ENCODE measurements at places on chromosomes 6 and 20. TPM values are rescaled to one million over a fixed set of nuclear protein-coding genes. Genes with fewer than 3 reads are reported as not detected.

Gene SULF2
- total RNA-seq, result not detected

GRCh38 chr6:158663625-158664165, 13.8 kb downstream of the SYTL3 start:
- no peak for DNase-seq

Gene MYB
- 26.1 TPM for total RNA-seq

DNA sequence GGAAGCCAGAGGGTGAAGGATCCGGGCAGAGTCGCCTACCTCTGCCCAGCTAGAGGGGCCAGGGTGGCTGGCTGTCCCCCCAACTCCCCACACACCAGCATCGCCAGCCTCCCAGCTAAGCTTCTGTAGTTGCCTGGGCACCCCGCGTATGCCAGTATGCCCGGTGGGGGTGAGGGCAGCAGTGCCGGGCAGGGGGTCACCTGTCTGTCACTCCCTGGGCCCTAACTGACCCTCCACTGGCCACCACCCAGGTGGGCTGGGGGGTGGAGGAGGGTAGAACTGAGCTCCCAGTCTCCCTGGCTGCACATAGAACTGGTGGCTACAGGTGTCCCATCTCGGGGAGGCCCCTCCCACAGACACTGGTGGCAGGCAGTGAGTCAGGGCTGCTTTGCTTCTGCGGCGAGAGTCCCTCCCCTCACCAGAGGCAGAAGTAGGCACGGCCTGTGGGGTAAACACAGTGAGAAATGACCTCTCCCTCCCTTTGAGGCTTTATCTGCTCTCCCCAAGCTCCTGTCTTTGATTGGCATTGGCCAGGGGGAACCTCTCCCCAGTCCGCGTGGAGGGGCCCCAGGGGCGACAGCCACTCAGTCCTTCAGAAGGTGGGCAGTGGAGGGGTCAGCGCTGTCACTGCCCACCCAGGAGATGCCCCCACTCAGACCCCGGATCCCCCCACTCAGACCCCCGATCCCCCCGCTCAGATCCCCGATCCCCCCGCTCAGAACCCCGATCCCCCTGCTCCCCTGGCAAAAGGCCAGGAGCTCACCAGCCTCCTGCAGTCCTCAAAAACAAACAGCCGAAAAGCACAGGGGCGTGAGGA, 2.5 kb downstream of the NTSR1 start:
- DNase-seq, result no peak

- no peak for DNase-seq
These were observed 79.7 kb upstream of the SYNDIG1 start for GRCh38 chr20:24389686-24390085.

Gene DACT2
- total RNA-seq, result not detected
